Left cardiac atrium (tissue), 4 donors: ENCODE measurements at places on chromosomes 4 and X.

- no peak for DNase-seq
These were observed 17.5 kb upstream of the MBTPS2 start for GRCh38 chrX:21821875-21822274.

GRCh38 chr4:48963042-48963679 is 22.9 kb upstream of the CWH43 start:
- peak; percentile 72 for DNase-seq

- no peak for DNase-seq
These were observed 735.8 kb downstream of the RPA4 start for GRCh38 chrX:97619499-97619898.

GRCh38 chr4:117796677-117797076 is 237.6 kb upstream of the NDST3 start:
- DNase-seq: no peak

GRCh38 chrX:13990126-13990800 is 39.4 kb downstream of the GEMIN8 start:
- no peak for DNase-seq

GRCh38 chr4:174631901-174632758 is 109.8 kb upstream of the HPGD start:
- DNase-seq: no peak

DNA sequence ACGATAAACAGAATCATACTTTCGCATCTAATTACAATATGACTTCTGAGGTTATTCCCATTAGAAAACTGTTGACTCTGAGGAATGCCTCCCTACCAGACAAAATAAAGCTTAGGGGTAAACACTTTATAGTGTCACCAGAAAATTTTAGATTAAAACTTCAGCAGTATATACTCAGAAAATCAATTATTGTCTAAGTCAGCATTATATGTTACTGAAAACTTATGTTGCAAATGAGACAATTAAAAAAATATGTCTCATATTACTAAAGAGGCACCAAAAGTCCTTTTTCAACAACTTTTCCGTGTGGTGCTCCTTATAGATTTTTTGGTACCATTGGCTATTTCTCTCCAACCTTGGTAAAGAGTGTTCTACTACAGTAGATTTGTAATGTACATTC is 91.4 kb downstream of the HMGN5 start:
- DNase-seq: no peak

GRCh38 chr4:170827562-170828274 is 738.0 kb upstream of the AADAT start:
- DNase-seq: no peak

- DNase-seq: no peak
These were observed 52.0 kb upstream of the ATOH1 start for GRCh38 chr4:93776386-93777080.

DNA sequence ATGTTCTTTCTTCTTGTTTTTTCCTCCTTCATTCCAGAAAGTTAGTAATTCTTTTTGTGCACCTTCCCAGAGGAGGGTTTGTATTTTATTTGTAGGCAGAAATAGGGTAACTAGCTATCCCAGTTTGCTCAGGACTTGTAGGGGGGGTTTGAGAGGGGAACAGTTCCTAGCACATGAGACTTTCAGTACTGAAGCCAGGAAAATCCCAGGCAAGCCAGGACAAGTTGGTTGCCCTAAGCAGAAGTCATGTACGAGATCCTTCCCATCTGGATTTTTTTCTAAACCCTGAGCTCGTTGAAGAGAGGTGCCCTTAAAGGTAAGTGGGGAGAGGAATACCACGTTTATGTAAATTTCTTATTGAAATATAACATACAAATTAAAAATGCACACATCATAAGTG is 15.6 kb upstream of the TAB3 start:
- DNase-seq: no peak

DNA sequence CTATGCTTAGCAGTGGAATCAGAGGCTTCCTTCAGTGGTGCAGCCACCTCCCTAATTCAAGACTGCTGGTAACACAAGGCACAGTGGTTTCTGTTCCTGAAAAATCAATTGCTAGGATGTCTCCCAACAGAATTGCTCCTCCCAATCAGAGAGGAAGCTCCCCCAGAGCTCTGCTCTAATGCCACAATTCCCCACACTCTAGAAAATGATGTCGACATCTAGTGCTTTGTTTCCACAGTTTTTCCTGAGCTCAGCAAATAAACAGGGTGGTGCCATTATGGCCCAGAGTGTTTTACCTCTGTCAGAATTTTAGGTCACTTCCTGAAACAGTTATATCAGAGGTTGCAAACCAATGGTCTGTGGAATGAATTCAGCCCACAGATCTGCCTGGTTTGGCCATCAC is 24.7 kb downstream of the TAB3 start:
- no peak for DNase-seq

- DNase-seq: no peak
These were observed 67.9 kb downstream of the SH2D1A start for GRCh38 chrX:124414281-124414680.

- DNase-seq: no peak
These were observed 393.8 kb upstream of the FSTL5 start for GRCh38 chr4:162557516-162558106.
